Colonic mucosa (tissue), 4 donors: ENCODE measurements at places on chromosomes 1 and 21. TPM values are rescaled to one million over a fixed set of nuclear protein-coding genes. Genes with fewer than 3 reads are reported as not detected.

GRCh38 chr1:180029524-180030135 is 75.0 kb downstream of the CEP350 start:
- no peak overlapping the region for H3K4me3 ChIP-seq
- no peaks in the 10 kb centered on the region for H3K36me3 ChIP-seq
- H3K4me1 ChIP-seq, result no peaks in the 10 kb centered on the region
- DNase-seq, result no peak
- H3K27me3 ChIP-seq, result no peaks in the 10 kb centered on the region

GRCh38 chr1:161267321-161267720 is 8.8 kb downstream of the PCP4L1 start:
- DNase-seq, result no peak
- no peaks in the 10 kb centered on the region for H3K27me3 ChIP-seq
- H3K36me3 ChIP-seq, result no peaks in the 10 kb centered on the region
- no peaks in the 10 kb centered on the region for H3K4me1 ChIP-seq
- H3K27ac ChIP-seq, result no peak overlapping the region

- no peak overlapping the region for H3K4me3 ChIP-seq
- no peaks in the 10 kb centered on the region for H3K27me3 ChIP-seq
- no peaks in the 10 kb centered on the region for H3K36me3 ChIP-seq
- H3K4me1 ChIP-seq, result peaks cover 23% of the 10 kb centered on the region
- no peak overlapping the region for H3K27ac ChIP-seq
These were observed 12.4 kb downstream of the SKI start for GRCh38 chr1:2240270-2241156.

DNA sequence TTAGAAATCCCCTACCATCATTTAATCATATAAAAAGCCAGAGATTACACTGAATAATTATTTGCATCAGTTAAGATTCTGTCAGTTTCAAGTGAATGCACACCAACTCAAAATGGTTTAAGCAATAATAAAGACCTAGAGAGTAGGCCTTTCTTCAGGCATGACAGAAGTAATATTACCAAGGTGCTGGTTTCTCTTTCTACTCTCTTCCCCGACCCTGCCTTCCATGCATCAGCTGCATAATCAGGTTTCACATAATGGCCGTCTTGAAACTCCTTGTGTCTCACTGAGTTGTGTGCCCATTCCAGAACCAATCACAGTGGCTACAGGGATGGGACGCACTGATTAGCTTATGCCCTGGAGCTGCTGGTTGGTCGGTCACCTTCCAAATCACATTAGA is 103.5 kb upstream of the SERTAD4 start:
- H3K27me3 ChIP-seq, result no peaks in the 10 kb centered on the region
- no peak for DNase-seq
- no peaks in the 10 kb centered on the region for H3K36me3 ChIP-seq
- no peak overlapping the region for H3K27ac ChIP-seq
- H3K4me3 ChIP-seq, result no peak overlapping the region

GRCh38 chr1:180935326-180936109 is 22.8 kb downstream of the KIAA1614 start:
- H3K27me3 ChIP-seq, result no peaks in the 10 kb centered on the region
- no peak overlapping the region for H3K27ac ChIP-seq
- H3K4me3 ChIP-seq, result peak overlapping the region; percentile 23
- no peaks in the 10 kb centered on the region for H3K36me3 ChIP-seq

- no peak overlapping the region for H3K4me3 ChIP-seq
- DNase-seq, result no peak
- H3K4me1 ChIP-seq, result no peaks in the 10 kb centered on the region
- no peaks in the 10 kb centered on the region for H3K27me3 ChIP-seq
These were observed 27.7 kb downstream of the PADI3 start for GRCh38 chr1:17276568-17276967.

DNA sequence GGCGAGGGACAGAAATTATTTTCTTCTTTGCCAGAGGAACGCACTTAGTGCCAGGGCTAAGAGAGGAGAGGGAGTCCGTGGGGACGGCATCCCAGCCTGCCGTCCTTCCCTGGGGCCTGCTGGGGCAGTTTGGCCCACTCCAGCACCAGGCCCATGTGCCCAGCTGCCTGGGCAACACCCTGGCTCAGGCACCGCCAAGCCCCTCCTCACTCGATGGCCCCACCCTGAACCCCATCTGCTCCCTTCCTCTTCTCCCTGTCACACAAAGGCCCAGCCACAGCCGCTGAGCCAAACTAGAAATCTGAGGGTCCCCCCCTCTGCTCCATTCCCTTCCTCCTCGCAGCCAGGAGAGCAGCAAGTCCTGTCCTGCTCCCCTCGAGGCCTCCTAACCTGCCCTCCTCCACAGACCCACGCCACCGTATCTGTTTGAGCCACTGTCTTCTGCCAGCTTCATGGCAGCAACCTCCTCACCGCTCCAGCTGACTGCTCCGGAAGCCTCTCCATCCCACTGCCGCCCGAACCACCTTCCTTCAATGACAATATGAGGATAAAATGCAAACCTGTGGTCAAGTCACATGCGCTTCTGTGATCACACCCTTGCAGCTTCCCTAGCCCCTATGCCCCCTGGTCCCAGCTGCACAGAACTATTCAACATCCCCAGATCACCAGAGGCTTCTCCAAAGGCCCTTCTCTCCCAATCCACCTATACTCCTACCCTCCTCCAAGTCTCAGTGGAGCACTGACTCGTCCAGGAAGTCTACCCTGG is 8.4 kb upstream of the TNNI1 start:
- H3K27me3 ChIP-seq, result no peaks in the 10 kb centered on the region
- no peaks in the 10 kb centered on the region for H3K36me3 ChIP-seq
- H3K27ac ChIP-seq, result no peak overlapping the region
- H3K4me1 ChIP-seq, result no peaks in the 10 kb centered on the region

Gene ELAPOR1
- total RNA-seq, result 163 TPM

Gene ZNF695
- total RNA-seq, result 1.2 TPM
